Fibroblast of villous mesenchyme (primary cell): ENCODE measurements at places on chromosomes 12 and 14.

- DNase-seq: no peak
Measured at GRCh38 chr12:6500466-6500865, 6.6 kb downstream of the NCAPD2 start.

DNA sequence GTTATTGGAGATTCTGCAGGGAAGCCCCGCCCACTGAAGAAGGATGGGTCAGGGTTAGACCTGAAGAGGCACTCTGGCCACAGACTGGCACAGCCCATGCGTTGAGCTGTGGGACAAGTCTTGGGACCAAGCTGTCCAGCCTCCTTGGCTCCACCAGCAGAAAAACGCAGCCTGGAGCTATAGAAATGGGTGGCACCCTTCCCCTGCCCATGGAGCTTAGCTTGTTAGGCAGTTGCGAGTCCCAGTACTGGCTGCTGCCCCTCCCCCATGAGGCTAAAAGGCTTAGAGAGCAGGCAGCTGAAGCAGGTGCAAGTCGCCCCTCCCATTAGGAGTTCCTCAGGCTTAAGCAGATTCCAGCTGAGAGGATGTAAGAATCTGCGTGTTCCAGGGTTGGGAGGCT lies 1124.0 kb upstream of the TMEM132C start:
- DNase-seq: no peak

DNA sequence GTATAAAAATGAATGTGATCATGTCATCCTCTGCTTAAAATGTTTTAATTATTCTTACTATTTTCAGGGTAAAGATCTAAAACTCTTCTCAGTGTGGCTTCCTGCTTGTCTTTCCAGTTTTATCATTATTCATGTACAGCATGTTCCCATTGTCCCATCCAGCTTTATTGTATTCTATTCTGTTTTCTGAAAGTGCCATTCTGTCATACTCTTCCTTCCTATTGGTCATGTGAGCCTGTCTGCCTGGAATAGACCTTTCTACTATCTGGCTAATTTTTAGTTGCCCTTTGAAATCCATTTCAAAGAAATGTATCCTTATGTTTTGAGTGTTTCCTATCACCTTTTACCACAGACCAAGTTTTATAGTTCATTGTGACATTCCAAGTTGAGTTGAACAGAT lies 34.9 kb downstream of the PALS1 start:
- DNase-seq: no peak

DNA sequence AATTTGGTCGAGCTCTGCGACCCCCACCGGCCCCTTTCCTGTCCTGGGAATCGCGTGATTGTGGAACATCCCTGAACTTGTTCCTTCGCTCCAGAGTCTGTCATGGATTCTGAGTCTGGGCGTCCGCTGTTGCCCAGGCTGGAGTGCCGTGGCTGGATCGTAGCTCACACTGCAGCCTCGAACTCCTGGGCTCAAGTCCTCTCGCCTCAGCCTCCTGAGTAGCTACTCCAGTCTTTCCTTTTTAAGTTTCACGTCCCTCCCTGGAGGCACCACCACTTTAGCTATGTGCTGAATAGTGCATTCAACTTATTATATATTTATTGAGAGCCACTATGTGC lies 698 bp downstream of the ACOT6 start:
- no peak for DNase-seq

DNA sequence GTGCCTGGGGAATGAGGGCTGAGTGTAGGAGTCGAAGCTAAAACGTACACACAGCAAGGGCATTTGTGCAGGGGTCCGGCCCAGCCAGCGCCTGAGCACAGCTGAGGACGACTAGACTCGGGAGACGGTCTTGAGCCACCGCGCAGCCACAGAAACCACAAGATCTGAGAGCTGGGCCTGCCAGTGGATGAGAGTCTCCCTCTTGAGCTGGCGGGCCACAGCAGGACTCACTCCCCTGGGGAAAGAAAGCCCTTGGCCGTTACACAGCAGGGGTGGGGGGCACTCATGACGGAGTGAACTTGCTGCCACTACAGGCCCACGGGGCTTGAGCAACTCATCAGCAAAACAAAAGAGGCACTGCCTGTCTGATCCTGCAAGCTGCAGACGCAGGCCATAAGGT lies 23.0 kb downstream of the STX2 start:
- DNase-seq: no peak

- DNase-seq: no peak
Measured at GRCh38 chr14:74634964-74635363, 22.9 kb upstream of the LTBP2 start.

GRCh38 chr12:28711421-28711820 lies 437.7 kb upstream of the FAR2 start:
- no peak for DNase-seq

GRCh38 chr12:25800101-25800500 lies 158.4 kb upstream of the RASSF8 start:
- DNase-seq: peak; percentile 41

DNA sequence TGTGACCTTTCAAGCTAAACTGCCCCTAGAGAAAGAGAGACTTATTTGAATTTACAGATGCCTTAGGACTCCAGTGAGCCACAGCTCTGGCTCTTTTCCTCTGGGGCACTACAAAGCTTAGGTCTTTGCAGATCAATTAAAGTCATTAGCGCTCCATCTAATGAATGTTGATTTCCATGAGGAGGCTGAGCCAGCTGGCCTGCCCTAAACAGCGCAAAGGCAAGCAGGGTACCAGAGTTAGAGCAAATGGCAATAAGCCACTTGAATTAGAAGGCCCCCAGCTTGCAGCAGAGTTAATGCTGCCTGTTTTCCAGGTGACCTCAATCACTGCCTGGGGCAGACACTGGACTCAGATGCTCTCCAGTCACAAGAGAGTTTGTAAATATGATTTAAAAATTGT lies 695.3 kb downstream of the DIO2 start:
- DNase-seq: no peak

- DNase-seq: no peak
Measured at GRCh38 chr12:31962076-31962475, 2.9 kb downstream of the RESF1 start.

- no peak for DNase-seq
Measured at GRCh38 chr12:62517887-62518286, 51.3 kb downstream of the MON2 start.

DNA sequence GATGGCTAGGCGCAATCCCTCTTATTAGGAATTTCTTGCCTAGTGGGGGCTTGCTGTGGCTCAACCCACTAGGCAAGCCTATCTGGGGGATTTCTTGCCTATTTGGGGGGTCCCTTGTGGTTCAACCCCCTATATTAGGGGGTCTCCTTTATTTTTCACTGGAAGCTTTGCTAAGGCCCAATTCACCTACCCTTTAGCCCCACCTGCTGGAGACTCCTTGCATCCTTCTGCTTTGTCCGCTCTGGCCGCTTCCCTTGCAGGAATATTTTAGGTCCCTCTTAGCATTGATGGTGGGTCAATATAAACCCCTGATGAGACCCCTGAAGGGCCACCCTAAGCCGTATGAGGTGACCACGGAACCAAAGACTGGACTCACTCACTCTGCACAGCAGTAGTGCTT lies 1552.1 kb downstream of the AACS start:
- DNase-seq: no peak

- no peak for DNase-seq
Measured at GRCh38 chr12:130086797-130087196, 75.5 kb upstream of the FZD10 start.

GRCh38 chr14:33949411-33949893 lies 1.4 kb downstream of the EGLN3 start:
- DNase-seq: no peak

DNA sequence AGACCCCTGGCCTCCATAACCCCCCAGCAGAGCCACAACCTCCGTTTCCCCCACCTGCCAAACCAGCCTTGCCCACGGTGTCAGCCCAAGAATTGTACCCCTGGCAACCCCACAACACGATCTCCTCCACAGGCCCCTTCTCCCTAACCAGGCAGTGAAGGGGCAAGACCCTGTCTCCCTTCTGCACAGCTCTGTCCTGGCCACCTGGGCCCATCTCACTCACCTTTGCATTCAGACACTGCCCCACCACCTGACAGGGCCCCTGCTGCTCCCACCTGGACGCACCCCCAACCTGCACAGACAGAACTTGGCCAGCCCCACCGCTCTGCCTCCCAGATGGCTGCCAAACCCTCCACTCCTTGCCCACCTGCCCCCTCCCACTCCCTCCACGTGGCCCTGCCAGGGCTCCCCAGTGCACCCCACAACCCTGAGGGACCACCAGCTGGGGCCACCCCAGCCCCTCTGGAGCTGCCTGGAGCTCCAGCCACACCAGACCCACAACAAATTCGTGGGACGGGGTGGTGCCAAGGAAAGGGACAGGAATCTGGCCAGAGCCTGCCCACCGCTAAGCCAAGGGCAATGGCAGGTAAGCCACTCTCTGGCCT lies 11.8 kb downstream of the AHNAK2 start:
- no peak for DNase-seq

DNA sequence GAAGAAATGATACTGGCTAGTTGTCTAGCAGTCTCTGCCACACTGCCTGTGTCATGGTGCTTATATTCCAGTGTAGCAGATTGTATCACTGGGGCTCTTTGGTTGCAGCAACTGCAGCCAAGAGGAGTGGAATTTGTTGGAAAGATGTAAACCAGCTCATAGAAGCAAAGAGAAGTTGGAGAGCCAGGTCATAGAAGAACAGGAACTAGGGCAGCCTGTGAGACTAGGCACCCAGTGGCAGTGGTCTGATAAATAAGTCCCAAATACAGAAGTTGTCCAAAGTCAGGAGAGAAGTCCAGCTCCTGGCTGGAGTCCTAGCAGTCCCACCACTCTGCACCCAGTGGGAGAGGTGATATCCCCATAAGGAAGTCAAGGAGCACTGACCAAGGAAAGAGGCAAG lies 172.5 kb upstream of the ARID2 start:
- DNase-seq: no peak

- DNase-seq: no peak
Measured at GRCh38 chr14:23804817-23805216, 148.8 kb upstream of the DHRS4 start.

DNA sequence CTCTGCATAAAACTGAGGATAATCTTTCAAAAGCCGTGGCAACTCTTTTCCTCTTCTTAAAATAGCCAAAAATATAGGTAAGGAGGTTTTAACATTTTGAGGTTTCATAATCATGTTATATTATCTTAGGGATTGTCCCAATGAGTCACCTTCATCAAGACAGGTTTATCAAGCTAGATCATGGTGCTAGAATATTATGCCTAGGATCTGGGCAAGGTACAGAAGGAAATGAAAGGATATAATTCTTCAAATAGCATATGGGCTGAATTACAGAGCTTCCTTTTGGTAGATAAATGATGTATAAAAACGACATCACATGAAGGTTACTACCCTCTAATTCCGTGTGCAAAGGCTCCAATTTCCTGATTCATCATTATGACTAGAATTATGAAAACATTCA lies 28.6 kb upstream of the TBC1D15 start:
- DNase-seq: no peak
